ENCODE measurements at places on chromosomes 2 and 18.

DNA sequence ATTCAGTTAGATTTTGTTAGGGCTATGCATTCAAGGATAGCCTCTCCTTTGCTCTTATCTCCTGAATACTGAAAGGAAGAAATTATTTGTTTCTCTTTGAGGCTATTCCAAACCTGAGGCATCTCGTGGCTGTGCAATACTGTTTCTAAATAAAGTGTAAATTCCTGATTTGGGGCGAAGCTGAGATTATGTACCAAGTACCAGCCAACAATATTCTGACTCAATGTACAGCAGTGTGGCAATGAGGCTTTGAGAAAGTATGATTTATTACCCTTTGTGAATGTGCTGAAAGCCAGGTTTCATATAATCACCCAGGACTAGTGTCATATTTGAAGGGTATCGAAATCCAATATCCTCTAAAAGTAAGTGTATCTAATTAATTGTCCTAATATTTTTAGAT, 113.5 kb downstream of the MEIS1 start:
- H3K27me3 ChIP-seq = no peaks in the 10 kb centered on the region
- H3K36me3 ChIP-seq = no peaks in the 10 kb centered on the region
- H3K4me3 ChIP-seq = no peak overlapping the region
- no peaks in the 10 kb centered on the region for H3K4me1 ChIP-seq

DNA sequence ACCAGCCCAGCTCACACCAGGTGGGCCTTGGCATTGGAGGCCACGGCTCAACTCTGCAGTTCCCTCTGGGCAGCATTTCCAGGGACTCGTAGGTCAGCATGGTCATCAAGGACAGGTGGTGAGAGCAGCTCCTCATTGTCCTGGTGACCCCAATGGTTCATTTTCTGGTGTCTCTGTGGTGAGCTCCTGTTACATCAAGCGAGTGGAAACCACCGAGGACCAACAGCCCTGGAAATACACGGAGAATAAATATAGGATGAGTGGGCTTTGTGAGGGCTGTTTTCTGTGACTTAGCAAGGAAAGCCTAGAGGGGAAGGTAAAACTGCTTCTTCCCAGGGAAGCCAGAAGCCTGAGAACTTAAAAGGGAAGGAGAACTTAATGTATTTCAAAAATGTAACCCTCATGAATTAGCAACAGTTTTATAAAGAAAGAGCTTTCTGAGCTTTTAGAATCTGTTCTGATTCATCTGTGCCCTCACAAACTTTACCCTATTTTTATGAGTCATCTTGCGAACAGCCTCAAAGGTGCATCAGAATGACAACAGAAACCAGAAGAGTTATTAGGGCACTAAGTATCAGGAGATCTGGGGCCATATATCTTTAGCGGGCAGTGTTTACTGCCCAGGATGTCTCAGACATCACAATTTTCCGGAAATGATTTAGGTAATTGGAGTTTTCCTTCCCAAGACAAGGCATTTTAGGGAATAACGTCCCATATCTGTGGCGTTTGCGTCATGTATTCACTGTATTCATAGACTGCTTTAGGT, 18.7 kb downstream of the C2orf92 start:
- DNase-seq = no peak
- peak overlapping the region; percentile 38 for H3K27ac ChIP-seq
- no peaks in the 10 kb centered on the region for H3K27me3 ChIP-seq
- H3K36me3 ChIP-seq = no peaks in the 10 kb centered on the region
- no peak overlapping the region for H3K4me3 ChIP-seq
- H3K4me1 ChIP-seq = peaks cover 14% of the 10 kb centered on the region

DNA sequence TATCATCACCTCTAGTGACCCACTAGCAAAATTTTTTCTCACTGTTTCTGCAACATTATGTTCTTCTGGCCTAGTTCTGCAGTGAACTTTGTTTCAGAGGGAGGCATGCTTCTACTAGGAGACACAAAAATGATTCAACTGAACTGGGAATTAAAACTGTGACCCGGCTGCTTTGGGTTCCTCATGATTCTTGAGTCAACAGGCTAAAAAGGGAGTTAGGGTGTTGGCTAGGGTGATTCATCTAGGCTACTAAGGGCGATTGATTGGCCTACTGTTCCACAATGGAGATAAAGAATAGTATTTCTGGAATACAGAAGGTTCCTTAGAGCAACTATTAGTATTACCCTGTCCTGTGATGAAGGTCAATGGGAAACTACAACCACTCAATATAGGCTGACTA, 179.5 kb downstream of the PPP1R1C start:
- H3K4me3 ChIP-seq = no peak overlapping the region
- H3K4me1 ChIP-seq = no peaks in the 10 kb centered on the region
- no peaks in the 10 kb centered on the region for H3K27me3 ChIP-seq

GRCh38 chr18:10074110-10074509, 160.3 kb downstream of the VAPA start:
- no peak overlapping the region for H3K27ac ChIP-seq
- H3K4me3 ChIP-seq = no peak overlapping the region
- DNase-seq = no peak
- H3K36me3 ChIP-seq = no peaks in the 10 kb centered on the region
- no peaks in the 10 kb centered on the region for H3K4me1 ChIP-seq

GRCh38 chr18:72588360-72588759, 44.2 kb upstream of the CBLN2 start:
- no peak overlapping the region for H3K27ac ChIP-seq
- no peaks in the 10 kb centered on the region for H3K36me3 ChIP-seq
- no peak overlapping the region for H3K4me3 ChIP-seq
- H3K4me1 ChIP-seq = no peaks in the 10 kb centered on the region

- no peak overlapping the region for H3K27ac ChIP-seq
- H3K27me3 ChIP-seq = no peaks in the 10 kb centered on the region
- no peak for DNase-seq
- no peak overlapping the region for H3K4me3 ChIP-seq
- H3K36me3 ChIP-seq = no peaks in the 10 kb centered on the region
Measured at GRCh38 chr2:141468761-141469160, 662.1 kb downstream of the LRP1B start.

DNA sequence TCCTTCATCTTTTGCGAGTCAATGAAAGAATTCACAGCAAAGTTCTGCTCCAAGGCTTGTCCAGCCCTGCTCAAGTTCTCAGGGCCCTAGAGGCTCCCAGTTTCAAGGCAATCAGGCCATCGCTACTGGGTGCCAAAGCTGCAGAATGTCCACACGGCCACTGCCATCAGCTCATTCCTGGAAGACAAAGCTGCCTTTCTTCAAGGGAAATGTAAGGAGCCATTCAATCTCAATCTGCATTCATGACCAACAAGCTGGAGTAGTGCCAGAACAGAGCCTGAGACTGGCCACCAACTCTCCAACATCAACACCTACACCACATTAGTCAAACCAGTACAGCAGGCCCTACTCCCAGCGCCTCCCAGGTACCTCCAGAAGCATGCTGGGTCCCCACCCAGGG, 202.2 kb downstream of the TCF4 start:
- H3K27me3 ChIP-seq = no peaks in the 10 kb centered on the region
- no peak overlapping the region for H3K4me3 ChIP-seq
- H3K4me1 ChIP-seq = no peaks in the 10 kb centered on the region
- no peaks in the 10 kb centered on the region for H3K36me3 ChIP-seq
- DNase-seq = no peak

DNA sequence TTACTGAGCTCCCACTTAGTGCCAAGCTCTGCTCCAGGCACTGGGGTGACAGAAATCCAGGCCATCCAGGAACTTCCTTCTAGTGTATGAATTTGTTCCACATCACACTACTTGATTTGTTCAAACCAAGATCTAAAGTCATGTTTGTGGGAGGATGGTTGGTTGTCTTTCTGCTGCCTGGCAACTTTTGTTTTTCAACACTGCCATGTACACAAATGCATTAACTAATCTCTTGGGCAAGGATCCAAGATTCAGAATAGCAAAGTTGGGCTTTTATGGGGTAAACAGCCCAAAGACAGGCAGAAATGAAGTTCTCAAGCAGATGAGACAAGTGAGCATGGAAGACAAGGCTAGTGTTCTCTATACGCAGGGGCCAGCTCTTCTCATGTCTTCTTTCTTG, 53.4 kb upstream of the PROKR1 start:
- peaks cover 7% of the 10 kb centered on the region for H3K27me3 ChIP-seq
- no peak overlapping the region for H3K4me3 ChIP-seq
- no peak overlapping the region for H3K27ac ChIP-seq
- no peaks in the 10 kb centered on the region for H3K36me3 ChIP-seq
- DNase-seq = no peak
- peaks cover 4% of the 10 kb centered on the region for H3K4me1 ChIP-seq

- peaks cover 38% of the 10 kb centered on the region for H3K36me3 ChIP-seq
- no peak overlapping the region for H3K4me3 ChIP-seq
- H3K27me3 ChIP-seq = no peaks in the 10 kb centered on the region
- DNase-seq = no peak
- peaks cover 18% of the 10 kb centered on the region for H3K4me1 ChIP-seq
Measured at GRCh38 chr2:127735044-127735443, 33.7 kb downstream of the SFT2D3 start.

- no peak overlapping the region for H3K27ac ChIP-seq
- no peak for DNase-seq
- peaks cover 12% of the 10 kb centered on the region for H3K27me3 ChIP-seq
Measured at GRCh38 chr2:144554492-144555210, 34.7 kb upstream of the ZEB2 start.

DNA sequence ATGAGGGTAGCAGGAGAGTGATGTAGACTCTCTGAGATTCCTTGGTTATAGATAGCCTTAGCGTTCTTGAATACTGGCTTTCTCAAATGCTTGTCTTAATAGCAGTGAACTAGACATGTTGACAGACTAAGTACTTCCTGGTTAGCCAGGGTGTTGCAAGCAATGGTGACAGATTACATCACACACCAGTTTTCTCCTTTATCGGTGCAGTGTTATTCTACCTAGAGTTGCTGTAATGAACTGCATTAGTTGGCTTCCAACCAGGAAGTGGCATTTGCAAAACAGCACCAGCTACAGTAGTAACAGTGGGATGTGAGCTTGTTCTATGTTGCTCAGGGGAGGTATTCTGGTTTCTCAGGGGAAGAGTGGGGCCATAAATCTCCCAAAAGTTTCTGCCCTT, 582.2 kb upstream of the DDX18 start:
- no peak overlapping the region for H3K4me3 ChIP-seq
- no peak overlapping the region for H3K27ac ChIP-seq
- no peaks in the 10 kb centered on the region for H3K36me3 ChIP-seq
- no peak for DNase-seq

- H3K27ac ChIP-seq = no peak overlapping the region
- H3K27me3 ChIP-seq = peaks cover 27% of the 10 kb centered on the region
- H3K4me3 ChIP-seq = no peak overlapping the region
- no peaks in the 10 kb centered on the region for H3K36me3 ChIP-seq
- no peak for DNase-seq
- no peaks in the 10 kb centered on the region for H3K4me1 ChIP-seq
Measured at GRCh38 chr2:177073611-177074010, 139.0 kb upstream of the HNRNPA3 start.

DNA sequence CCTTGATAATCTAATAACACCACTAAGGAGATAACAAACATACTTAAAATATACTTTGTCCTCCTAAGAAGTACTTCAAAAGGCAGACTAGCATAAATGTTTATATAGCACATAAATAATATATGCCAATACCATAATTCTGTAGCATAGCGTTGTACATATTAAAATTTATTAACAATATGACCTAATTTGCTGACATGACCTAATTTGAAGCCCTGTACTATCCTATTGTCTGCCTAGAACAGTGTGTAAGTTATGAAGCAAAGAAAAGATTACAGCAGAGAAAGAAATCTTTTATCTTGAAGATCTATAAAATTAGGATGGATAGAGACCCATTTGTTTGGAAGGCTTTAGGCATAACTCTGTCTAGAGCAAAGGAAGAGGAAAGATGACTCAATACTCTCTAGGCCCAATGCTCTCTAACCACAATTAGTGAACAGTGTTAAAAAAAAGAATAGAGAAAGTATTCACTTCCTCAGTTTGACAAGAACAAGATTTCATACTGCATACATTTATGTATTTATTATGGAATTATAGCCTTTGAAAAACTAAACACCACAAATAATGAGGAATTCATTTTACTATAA, 231.3 kb downstream of the ZRANB3 start:
- H3K27me3 ChIP-seq = no peaks in the 10 kb centered on the region
- no peak overlapping the region for H3K27ac ChIP-seq
- peaks cover 7% of the 10 kb centered on the region for H3K4me1 ChIP-seq
- peaks cover 6% of the 10 kb centered on the region for H3K36me3 ChIP-seq

- no peak overlapping the region for H3K4me3 ChIP-seq
- no peaks in the 10 kb centered on the region for H3K4me1 ChIP-seq
- H3K36me3 ChIP-seq = no peaks in the 10 kb centered on the region
- H3K27ac ChIP-seq = no peak overlapping the region
Measured at GRCh38 chr2:44715671-44716081, 225.8 kb upstream of the SIX3 start.

GRCh38 chr2:75055820-75056675, 97.6 kb downstream of the POLE4 start:
- H3K4me1 ChIP-seq = peaks cover 2% of the 10 kb centered on the region
- H3K36me3 ChIP-seq = no peaks in the 10 kb centered on the region
- no peak for DNase-seq
- no peak overlapping the region for H3K27ac ChIP-seq
- peaks cover 8% of the 10 kb centered on the region for H3K27me3 ChIP-seq
- no peak overlapping the region for H3K4me3 ChIP-seq

DNA sequence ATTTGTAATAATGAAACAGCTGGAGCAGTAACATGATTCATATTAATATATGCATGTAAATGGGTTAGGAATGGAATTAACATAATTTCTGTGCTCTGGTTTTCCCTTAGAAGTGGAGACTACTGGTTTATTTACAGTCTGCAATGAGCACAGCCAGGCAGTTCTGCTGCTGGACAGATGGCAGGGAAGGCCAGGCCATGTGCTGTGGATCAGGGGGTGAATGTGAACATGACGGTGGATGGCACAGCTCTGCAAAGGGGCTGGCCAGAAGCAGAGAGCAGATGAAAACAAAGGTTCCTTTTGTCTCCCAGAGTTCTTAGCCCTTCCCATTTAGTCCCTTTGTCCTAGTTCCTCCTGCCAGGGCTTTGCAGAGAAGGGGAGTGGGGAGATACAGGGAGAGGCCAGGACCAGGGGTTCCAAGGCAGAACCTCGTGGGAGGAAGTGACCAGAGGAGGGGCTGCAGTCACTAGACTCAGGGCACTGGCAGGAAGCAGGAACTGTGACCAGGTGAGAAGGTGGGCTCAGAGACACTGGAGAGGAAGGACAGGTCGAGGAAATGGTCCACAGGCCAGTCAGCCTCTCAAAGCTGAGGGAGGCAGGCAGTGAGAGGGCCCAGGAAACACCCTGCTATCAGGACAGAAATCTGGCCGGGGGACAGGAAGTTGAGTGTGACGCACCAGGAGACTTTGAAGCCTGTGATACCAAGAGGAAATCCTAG, 112.9 kb upstream of the ATP8B1 start:
- peaks cover 14% of the 10 kb centered on the region for H3K4me1 ChIP-seq
- H3K27me3 ChIP-seq = peaks cover 6% of the 10 kb centered on the region

- peaks cover 17% of the 10 kb centered on the region for H3K36me3 ChIP-seq
- DNase-seq = no peak
- peaks cover 29% of the 10 kb centered on the region for H3K4me1 ChIP-seq
- H3K27ac ChIP-seq = peak overlapping the region; percentile 100
- peak overlapping the region; percentile 95 for H3K4me3 ChIP-seq
Measured at GRCh38 chr2:61537277-61537949, 743 bp downstream of the XPO1 start.

GRCh38 chr2:217415316-217415715, 555.5 kb upstream of the TNP1 start:
- H3K4me1 ChIP-seq = no peaks in the 10 kb centered on the region
- H3K36me3 ChIP-seq = no peaks in the 10 kb centered on the region
- no peak overlapping the region for H3K4me3 ChIP-seq
- H3K27me3 ChIP-seq = peaks cover 6% of the 10 kb centered on the region
- no peak for DNase-seq
